ENCODE measurements at places on chromosomes 1 and 21.

DNA sequence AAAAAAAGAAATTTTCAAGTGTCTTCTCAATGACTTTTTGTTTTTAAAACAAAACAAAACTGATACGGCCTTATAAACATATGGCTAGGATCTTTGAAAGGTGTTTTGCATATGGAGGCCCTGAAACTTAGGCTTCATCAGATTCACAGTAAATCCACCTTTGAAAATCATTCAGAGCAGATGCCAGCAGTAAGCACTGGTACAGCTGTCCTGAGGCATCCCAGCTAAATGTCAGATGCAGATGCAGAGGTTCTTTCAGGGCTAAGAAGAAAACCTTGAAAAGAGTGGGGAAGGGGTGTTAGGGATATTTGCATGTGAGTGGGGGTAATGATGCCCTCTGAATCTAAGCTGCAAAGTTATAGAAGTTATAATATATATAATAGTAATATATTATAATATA, 56.2 kb upstream of the GNG12 start:
- no peak for DNase-seq

GRCh38 chr1:171654942-171655745, 2.7 kb upstream of the MYOC start:
- DNase-seq: peak; percentile 12

DNA sequence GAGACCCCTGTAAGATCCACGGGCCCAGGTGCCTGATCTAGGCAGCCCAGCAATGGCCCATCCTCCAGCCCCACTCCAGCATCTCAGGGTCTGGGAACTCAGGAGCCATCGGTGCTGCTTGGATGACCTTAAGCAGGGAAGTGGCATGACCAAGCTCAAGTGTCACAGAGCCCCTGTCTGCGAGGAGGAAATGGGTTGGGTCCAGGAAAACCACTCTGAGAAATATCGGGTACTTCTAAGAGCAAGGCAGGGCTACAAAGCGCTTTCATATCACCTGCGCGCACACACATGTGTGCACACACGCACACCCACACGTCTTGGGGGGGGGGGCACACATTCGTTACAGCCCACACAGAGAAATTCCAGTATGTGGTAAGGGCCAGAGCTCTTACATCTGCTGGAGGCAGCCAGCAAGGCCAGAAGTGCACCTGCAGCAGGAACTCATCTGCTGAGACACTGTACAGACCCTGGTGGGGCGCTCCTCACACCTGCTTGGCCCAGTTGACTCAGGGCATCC, 32.6 kb upstream of the SPOCD1 start:
- no peak for DNase-seq

- DNase-seq: no peak
Measured at GRCh38 chr21:18549214-18549905, 145.8 kb upstream of the TMPRSS15 start.

DNA sequence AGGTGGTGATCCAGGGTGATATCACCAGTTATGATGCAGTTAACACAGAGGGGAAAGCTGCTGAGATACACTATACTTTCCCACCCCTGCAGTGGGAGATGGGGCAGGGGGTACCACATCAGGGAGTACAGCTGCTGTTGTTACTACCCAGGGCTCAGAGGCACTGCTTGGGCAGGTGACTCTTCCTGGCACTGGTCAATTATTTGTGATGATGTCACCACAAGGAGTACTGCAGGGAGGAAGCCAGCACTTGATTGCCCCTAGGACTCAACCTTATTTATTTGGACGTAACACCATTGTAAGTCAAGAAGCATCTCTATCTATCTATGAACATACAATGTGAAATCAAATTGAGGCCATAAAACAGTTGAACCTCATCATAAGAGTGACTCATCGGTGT, 10.1 kb downstream of the IFNAR1 start:
- DNase-seq: no peak

GRCh38 chr1:101051688-101052638, 26.4 kb upstream of the DPH5 start:
- DNase-seq: peak; percentile 56

- DNase-seq: no peak
Measured at GRCh38 chr1:58941471-58942289, 157.8 kb upstream of the JUN start.

GRCh38 chr1:184075055-184076029, 23.8 kb downstream of the TSEN15 start:
- DNase-seq: peak; percentile 41

GRCh38 chr1:32830092-32830852, 12.8 kb downstream of the S100PBP start:
- peak; percentile 82 for DNase-seq

DNA sequence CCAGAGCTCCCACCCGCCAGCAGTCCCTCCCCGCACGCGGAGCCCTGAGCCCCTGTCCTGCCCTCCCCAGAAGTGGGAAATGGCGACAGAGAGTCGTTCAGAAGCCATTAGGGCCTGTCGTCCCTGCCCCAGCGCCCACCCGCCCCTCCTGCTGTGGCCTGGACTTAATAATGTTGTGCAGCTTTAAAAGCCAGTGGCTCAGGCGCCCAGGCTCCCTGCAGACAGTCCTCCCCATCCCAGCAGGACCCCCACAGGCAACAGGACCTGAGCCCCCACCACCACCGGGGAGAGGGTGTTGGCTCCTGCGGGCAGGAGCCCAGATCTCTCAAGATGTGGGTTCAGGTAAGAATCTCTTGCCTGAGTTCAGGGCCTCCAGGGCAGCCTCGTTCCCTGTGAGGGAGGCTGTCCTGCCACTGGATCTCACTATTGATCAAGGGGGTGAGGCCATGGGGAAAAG, 125.3 kb upstream of the RUNX3 start:
- no peak for DNase-seq

DNA sequence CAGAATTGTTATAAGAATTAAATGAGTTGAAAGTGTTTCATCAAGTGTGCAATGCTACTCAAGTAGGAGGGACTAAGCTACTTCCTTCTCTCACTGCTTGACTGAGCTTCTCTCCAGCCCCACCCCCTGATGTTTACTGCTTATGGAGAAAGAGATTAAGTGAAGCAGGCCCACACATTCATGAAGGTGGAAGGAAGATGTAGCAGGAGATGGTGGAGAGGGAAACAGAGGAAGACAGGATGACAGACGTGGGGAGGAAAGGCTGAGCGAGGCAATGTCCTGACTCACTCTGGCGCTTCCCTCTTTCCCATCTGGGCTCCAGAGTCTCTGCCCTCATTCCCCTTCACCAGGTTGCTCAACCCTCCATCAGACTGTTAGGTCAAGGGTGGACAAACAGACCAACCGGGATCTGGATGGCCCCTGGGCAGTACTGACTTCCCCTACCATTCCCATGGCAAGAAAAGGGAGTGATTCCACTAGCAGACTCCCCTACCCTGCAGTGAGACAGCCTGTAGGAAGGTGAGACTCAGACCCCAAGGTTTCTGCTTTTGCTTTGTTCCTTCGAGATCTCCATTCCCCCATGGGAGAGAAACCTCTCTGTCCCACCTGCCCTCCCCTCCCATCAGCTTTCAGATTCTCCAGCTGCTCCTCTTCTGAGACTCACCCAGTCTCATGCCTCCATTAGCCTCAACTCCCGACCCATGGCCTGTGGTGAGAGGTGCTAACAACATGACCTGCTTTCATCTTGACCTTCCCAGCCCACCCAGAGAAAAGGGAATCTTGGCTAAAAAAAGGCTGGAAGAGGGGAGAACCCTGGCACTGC, 3.1 kb upstream of the ARHGEF2 start:
- no peak for DNase-seq

DNA sequence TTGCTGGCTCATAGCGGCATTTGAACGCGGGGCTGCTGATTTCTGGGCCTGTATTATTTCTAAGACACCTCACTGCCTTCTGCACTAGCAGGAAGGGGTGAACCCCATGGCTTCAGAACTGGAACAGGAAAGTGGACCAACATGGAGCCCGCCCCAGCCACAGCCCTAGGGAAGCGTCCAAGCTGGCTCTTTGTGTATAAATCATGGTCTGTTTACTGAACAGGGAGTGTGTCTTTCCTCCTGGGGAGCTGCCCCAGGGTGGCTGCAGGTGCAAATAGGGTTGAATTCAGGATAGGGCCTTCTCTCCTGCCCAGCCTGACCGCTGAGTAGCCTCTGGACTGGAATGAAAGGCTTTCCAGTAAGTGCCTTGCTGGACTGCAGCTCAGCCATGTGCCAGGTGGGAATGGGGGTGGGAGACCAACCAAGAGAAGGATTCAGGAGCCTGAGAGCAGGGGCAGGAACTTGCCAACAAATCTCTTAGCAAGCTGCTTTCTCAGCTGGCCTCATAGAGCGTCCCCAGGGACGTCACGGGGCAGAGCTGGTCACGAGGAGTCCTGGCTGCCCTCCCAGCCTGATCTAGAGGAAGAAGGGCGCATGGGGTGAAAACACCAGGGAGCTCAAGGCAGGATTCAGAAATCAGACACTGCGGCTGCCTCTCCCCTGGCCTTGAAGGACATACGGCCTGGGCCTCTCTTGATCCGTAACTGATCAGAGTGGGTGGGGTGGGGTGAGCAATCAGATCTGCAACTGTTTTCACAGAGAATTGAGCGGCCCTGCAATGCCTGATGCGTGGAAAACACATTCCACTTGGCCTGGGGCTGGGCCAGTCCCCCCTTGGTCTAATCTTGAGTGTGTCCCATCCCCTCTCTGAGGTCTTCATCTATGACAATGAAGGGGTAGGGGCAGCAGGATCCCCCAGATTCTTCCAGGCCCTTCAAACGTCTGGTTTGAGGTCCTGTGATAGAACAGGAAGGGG, 56.5 kb upstream of the SELENON start:
- peak; percentile 42 for DNase-seq

DNA sequence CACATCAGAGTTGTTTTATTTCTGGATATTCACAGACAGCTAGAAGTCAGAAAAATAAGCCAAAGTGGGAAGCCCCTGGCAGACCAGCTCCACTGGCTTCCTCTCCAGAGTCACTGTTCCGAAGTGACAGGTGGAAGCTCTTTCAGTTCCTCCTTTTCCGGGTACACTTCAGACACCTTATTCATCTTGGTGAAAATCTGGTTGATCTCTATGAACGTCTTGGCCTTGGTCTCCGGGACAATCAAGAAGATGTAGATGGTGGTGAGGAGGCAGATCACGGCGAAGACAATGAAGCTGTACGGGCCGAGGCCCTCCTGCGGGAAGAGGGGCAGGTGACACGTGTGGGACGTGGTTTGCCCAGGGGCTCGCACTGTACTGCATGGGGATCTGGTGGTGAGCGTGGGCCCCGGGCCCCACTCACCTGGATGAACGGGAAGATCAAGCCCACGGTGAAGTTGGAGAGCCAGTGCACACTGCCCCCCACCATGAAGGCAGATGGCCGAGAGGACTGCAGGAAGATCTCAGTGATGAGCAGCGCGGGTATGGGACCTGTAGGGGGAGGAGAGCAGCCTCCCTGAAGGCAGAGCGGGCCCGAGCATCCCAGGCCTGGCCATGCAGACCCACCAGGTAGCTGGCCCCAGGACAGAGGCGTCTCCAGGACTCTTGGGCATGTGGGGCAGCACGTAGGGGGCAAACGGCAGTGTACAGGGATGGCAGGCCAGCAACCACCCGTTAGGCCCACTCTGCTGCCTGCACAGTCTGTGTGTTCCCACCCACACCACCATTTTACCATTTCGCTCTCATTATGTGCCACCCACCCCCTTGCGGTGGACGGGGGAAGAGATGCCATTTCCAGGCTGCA, 11.5 kb upstream of the SLC2A7 start:
- DNase-seq: no peak

GRCh38 chr1:119703666-119704450, 7.9 kb upstream of the PHGDH start:
- DNase-seq: no peak

GRCh38 chr1:233916706-233917105, 12.2 kb downstream of the SLC35F3 start:
- DNase-seq: no peak

GRCh38 chr1:81702079-81702715, 98.5 kb upstream of the ADGRL2 start:
- no peak for DNase-seq

GRCh38 chr1:221188458-221188857, 309.2 kb downstream of the HLX start:
- DNase-seq: no peak

DNA sequence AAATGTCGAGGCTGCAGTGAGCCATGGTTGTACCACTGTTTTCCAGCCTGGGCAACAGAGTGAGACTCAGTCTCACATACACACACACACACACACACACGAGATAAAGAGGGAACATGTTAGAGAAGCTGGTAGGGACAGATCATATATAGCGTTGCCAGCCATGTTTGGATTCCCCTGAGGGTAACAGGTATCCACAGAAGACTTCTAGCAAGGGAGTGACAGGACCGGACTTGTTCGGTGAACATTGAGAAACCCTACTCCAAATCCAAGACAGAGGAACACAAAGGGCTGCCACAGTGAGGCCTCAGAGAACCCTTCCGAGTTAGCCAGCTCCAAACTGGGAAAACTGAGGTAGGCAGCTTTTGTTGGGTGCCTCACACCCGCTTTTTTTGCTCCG, 3.7 kb upstream of the SARS1 start:
- no peak for DNase-seq

- DNase-seq: no peak
Measured at GRCh38 chr1:207813946-207814345, 62.1 kb downstream of the CD46 start.

DNA sequence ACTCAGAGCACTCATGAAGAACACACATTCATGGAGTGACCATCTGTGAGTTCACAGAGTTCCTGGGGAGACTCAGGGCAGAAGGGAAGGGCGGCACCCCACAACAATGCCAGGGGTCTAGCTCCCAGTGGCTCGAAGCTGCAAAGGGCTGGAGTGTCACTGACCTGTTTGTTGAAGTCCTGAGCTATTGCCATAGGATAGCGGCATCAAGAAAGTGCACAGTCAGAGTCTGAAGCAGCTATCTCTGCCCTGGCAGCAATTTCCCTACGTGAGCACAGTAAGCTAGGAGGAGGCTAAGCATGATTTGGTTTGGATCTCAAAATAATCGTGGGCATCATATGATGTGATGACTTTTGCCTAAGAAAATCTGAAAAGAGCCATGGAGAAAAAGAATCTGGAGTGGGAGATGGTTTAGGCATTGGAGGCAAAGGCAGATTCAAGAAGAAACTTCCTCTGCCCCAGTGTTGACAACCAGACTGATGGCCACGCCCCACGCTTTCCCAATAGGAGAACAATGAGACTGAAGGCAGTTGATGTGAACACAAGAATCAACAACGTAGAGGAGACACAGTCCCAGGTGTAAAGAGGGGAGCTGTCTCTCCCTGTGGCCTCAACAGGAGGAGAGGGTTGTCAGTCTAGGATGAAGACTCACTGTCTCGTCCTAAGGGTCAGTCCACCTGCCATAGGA, 100.0 kb upstream of the SLC25A33 start:
- no peak for DNase-seq

DNA sequence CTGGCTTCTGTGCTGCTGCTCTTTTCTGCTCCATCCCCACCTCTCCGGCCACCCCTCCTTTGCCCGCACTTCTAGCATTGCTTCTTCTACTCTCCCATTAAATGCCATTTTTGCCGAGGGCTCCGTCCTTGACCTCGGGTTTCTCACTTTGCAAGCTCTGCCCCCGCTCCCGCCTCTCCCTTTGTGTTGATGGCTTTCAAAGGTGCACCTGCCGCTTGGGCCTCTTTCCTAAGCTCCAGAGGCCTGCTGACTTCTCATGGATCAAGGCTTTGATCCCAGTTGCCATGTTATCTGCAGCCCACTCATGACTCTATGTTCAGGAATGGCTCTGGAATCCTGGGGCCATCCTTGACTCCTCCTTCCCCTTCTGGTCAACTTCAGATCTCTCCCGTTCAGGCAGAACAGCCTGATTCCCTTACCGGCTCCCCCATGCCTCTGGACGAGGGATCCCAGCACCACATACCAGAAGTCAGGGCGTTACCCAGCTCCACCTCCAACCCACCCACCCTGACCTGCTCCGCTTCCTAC, 54.3 kb downstream of the TLR5 start:
- no peak for DNase-seq
